ENCODE measurements at places on chromosomes 1 and 21.

- peak; percentile 72 for DNase-seq
These were observed 1.0 kb upstream of the PIGV start for GRCh38 chr1:26786437-26787380.

DNA sequence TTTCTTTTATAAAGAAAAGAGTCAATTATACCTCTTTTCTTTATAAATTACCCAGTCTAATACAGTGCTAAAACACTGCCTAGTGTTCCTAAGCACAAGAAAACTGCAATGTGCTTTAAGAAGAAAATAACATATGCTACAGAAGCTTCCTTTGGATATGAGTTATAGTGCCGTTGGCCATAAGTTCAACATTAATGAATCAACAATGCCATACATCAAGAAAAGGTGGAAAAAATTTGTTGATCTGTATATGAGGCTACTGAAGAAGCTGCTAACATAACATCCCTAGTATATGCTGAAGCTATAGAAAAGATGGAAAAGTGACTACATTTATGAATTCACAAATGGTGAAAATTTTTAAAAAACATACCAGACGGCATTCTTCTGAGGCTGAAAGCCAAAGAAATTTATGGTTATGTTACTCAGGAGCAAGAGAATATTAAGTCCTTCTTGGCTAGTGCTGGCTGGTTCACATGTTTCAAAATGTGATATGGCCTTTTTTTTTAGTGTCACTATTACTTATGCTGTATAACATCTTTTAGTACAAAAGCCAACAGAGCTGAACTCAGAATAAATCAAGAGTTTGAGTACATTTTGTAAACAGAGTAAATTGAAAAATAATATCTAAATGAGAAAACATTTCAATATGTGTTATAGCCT is 743.2 kb upstream of the RGS18 start:
- no peak for DNase-seq

- DNase-seq, result no peak
These were observed 10.0 kb upstream of the LRRC8C start for GRCh38 chr1:89622895-89623294.

DNA sequence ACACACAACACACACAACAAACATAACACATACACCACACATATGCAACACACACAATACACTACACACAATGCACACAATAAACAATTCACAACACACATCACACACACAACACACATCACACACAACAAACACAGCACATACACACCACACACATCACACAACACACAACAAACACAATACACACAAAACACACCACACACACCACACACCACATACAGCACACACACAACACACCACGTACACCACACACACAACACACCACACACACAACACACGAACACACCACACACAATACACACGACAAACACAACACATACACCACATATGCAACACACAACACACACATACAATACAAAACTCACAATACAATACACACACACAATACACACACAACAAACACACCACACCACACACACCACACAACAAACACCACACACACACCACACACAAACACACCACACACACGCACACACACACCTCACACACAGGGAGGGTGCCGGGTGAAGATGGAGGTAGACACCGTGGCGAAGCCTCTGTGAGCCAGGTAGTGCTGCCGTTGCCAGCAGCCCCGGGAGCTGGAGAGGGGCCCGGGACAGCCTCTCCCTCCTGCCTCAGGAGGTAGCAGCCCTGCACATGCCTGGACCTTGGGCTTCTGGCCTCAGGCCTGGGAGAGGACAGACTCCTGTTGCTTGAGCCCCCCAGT is 30.4 kb upstream of the C1orf174 start:
- no peak for DNase-seq

GRCh38 chr1:204363335-204364114 is 3.8 kb upstream of the PLEKHA6 start:
- peak; percentile 84 for DNase-seq

- DNase-seq, result no peak
These were observed 22.2 kb downstream of the PADI3 start for GRCh38 chr1:17270891-17271765.

DNA sequence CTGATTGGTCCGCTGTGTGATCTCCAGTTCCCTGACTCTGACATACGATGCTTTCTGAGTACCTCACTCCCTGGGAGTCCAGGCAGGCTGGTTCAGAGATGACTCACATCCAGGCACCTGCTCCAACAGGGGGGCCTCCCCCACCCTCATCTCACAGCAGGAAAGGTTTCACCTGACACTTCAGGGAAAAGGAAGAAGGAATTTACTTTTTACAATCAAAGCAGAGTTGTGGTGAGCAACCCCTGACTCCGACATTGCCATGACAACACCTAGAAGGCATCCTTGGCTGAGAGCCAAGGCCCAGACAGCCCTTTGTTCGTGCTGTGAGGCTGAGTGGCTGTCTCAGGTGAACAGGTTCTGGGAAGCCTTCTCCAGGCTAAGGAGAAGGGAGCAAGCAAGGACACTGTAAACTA is 164.6 kb upstream of the GJB5 start:
- DNase-seq, result peak; percentile 33

DNA sequence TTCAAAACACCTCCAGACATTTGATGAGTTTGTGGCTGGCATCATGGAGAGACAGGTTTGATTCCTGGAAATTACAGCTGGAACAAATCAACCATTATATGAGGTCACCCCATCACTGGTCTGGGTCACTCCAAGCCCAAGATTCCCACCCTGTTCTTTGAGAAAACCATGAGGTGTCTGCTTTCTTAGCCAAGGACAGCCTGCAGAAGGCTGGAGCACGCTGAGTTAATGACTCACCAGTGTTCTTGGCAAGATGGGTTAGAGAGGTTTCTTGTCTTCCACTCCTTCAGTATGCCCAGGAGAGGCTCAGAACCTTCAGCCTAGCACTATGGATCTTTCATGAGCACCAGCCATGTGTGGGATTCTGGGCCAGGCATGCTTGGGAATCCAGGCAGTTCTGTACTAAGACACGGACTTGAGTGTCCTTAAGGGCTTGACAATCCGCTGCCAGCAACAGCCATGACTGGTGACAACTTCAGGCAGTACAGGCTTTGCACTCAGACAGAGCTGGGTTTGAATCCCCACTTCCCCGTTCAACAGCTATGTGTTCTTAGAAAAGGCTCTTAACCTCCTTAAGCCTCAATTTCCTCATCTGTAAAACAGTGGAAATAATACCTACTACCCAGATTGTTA is 43.9 kb downstream of the GRHL3 start:
- no peak for DNase-seq

DNA sequence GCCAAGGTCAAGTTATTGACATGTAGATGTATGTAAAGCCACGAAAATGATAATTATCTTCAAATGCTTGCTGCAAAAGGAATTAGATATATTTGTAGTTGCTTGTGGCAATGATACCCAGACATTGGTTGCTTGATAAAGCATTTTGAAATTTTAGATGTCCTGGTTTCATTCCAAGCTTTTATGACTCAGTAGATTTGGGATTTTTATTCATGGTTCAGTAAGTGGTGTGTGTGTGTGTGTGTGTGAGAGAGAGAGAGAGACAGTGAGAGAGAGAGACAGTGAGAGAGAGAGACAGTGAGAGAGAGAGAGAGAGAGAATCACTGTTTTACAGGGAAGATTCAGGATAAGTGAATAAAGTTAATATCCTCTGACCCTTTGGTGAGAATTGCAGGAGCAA is 498.2 kb upstream of the C1orf87 start:
- DNase-seq, result no peak

- DNase-seq, result no peak
These were observed 51.5 kb upstream of the TNFSF4 start for GRCh38 chr1:173258479-173259264.

DNA sequence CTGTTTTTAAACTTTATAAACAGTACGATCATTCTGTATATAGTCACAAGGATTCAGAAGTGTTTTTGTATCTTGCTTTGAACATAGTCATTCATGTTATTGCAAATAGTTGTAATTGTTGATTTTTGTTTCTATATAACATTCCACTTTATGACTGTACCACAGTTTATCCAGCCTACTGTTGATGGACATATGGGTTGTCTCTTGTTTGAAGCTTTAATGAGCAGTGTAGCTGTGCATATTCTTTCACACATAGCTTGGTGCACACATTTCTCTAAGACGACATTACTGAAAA is 6.1 kb downstream of the CD101 start:
- no peak for DNase-seq

DNA sequence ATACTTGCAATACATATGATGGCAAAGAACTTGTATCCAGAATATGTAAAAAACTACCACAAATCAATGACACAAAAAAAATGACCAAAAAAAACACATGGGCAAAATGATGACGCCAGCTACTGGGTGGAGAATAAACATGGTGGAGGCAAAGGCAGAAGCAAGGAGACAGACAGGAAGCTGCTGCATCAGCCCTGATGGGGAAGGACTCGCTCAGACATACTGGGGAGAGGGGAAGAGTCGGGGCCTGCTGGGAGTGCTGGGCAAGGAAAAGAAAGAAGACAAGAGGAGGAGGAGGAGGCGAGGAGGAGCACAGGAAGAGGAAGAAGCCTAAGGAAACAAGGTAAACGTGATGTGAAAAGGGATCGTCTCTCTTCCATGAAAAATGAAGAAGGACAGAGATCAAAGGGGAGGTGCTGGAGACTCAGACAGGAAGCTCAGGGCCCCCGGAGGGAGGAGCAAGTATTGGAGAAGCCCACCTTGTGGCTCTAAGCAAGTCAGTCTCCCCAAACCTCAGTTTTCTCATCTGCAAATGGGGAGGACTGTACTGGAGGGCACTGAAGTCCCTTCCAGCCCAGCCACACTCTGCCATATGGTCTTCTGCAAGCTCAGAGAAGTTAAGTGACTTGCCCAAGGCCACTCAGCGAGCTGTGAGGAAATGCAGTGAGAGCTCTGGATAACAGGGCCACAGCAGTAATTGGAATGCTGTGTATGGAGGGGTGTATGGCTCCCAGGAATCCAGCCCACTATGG is 24.2 kb downstream of the OLFML2B start:
- DNase-seq, result no peak

- no peak for DNase-seq
These were observed 8.1 kb downstream of the AGL start for GRCh38 chr1:99858286-99858685.

DNA sequence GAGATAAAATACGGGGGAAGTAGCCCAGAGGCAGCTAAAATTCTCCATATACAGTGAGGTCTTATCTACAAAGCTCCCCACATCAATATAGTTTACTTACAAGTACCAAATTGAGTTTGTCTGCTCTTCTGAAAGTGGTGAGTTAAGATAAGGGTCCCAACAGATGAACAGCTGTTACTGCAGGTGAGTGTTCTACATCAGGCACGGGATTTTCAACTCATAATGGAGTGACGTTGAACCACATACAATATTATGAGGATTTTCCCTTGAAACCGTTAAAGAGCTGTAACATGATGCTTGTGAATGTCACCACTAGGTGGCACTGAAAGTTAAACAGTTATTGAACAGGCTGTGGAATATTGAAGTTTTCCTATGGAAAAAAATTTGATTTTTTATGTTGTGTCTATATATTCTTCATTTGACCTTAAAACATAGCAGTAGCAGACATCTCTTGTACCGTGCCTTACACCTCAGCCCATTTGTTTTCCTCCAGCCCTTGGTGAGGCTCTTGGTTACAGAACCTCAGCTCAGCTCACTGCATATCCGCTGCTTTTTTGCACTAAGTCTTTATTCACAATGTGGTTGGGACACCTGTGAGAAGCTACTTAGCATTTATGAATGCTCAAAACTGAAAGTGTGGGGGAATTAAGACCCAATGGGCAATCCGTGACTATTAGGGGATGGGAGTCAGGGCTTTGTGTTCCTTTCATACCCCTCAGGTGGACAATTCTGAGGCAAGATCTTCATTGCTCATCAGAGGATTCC is 23.2 kb downstream of the CD1D start:
- DNase-seq, result peak; percentile 76

DNA sequence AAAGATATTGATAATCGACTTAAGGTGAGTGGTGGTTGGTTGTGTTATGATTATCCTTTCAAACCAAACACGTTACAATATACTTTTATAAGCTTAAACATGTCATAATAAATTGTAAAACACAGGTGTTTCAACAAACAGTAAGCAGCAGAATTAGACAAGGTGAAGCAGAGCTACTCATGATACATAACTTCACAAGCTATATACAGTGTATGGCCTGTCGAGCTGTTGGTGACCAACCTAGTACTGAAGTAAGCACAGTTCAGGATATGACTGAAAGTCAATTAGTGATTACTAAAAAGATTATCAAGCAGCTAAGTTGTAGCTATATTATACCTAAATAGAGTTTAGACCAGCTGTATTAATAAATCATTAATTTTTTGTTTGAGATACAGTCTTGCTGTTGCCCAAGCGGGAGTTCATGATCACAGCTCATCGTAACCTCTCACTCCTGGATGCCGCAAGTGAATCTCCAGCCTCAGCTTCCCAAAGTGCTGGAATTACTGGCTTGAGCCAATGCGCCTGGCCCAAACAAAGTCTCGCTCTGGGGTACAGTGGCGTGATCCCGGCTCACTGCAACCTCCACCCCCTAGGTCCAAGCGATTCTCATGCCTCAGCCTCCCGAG is 148.1 kb downstream of the EIF4G3 start:
- no peak for DNase-seq

DNA sequence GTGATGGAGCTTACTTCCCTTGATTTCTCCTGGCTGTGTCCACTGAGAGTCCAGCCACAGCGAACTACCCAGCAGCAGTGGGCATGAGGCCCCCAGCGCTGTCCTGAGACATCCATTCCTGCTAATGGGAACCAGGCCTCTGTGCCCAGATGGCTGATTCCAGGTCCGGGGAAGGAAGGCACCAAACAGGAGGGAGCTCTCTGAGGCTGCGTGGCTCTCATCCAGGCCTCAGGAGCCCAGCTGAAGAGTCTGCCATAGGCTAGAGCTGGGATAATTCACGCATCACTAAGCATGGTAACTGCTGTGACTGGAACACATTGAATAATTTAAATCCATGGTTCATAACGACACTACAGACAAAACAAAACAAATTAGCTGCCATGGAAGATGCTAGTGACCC is 24.7 kb upstream of the LRRC47 start:
- DNase-seq, result no peak

DNA sequence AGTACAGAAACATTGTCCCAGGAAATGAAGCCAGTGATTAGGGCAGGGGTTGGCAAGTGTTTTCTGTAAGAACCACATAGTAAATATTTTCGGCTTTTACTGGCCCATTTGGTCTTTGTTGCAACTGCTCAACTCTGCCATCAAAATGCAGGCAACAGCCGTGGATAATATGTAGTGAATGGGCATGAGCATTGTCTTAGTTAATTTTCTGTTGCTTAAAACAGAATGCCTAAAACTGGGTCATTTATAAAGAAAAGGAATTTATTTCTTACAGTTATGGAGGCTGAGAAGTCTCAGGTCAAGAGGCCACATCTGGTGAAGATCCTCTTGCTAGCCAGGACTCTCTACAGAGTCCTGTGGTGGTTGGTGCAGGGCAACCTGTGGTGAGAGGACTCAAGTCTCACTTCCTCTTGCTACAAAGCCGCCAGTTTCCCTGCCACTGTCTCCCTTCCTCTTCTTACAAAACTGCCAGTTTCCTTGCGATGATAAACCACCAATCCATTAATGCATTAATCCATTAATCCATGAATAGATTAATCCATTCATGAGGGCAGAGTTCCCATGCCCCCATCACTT is 166.4 kb downstream of the PSMG1 start:
- no peak for DNase-seq
